Non-pigmented ciliary epithelial cell (primary cell): ENCODE measurements at places on chromosomes 6 and 20.

- DNase-seq: no peak
Measured at GRCh38 chr20:19562426-19562825, 195.6 kb upstream of the RIN2 start.

GRCh38 chr6:6414931-6415330 is 94.5 kb upstream of the F13A1 start:
- no peak for DNase-seq

DNA sequence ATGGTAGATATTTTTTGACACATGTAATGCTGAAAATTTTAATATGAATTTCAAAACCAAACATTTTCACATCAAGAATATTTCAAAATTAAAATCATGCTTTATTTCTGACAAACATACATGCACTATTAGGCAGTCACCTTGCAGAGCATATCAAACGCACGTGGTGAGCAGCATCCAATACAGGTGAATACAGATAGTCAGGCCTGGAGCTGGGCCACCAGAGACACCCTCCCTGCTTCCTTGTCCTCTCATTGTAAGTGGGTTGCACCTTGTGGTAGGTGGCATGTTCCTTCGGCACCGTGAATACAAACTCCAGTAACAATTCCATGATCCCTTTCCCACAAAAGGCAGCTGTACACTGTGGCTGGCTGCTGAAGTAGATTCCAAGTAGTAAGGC is 8.9 kb downstream of the REV3L start:
- DNase-seq: no peak

DNA sequence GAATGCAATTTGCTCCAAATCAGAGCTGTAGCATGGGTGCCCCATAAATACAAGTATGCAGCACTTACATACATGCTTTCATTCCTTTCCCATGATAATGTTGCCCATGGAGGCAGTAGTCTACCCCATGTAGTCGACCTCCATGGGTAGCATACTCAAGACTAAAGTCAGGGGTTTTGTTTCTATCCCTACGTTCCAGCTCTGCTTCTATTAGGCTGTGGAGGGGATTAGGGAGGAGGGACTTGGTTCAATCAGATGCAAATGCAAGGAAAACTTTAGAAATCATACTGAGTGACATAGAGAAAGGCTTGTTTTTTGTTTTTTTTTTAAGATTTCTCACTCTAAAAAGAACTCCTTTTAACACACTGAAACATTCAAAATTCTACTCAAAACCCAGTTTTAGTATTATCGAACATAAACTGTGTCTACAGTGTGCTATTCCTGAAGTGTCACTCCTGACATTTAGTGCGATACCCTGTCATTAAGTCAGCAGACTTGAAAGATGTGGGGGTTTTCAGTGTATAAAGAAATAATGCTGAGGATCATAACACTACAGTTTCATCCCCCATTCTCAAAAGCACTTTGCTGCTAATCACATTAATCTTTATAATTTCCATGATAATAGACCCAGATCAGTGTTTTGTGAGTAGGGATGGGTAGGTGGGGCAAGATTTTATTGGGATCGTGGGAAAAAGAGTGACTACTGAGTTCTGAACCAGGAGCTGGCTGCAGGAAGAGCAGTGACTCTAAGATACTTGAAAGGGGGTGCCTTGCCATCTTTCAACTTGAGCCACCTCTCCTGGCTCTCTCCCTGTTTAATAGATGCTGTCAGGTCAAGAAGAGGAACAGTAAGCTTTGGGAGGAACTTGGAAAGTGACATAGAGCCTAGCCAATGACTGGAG is 40.4 kb upstream of the SCML4 start:
- no peak for DNase-seq

GRCh38 chr6:113120224-113120581 is 736.9 kb upstream of the MARCKS start:
- peak; percentile 95 for DNase-seq

DNA sequence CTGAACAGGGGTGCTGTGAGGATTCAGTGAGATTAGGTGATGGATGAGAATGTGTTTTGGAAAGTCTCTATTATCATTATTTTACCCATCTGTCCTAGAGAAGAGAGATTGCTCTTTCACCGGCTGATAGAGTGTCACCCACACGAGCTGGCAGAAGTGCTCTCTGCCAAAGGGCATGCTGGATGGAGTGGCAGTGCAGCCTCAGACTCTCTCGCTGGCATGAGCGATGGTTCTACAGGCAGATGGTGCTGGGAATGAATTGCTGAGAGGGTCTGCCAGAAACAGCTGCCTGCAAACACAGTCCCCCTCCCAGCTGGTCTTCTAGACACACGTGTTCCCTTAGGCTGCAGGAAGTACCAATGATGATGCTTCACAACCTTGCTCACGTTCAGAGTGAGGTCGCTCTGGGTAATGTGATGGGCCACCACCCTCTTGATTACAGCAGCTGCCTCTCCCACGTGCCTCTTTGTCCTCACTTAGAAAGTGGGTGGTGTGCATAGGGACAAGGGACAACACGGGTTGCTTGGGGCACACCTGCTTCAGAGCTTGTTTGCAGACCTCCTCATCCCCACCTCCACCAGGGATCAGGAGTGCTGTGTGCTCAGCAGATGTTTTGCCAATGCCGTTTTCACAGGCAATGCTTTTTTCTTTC is 84.7 kb downstream of the FOXA2 start:
- no peak for DNase-seq
